Activated T-helper 17 cell treated with anti-CD3 and anti-CD28 coated beads, Interleukin-2, amount 50 U/mL, for 72 hours (primary cell): ENCODE measurements at places on chromosomes 16 and 17. TPM values are rescaled to one million over a fixed set of nuclear protein-coding genes. Genes with fewer than 3 reads are reported as not detected.

NAA38 gene
- total RNA-seq, result 111 TPM

RAB11FIP4 gene
- 19.7 TPM for total RNA-seq

- ATAC-seq, result no peak
These were observed 68.1 kb downstream of the GSG1L start for GRCh38 chr16:27995378-27995777.

- no peak for ATAC-seq
These were observed 3.7 kb downstream of the SERPINF1 start for GRCh38 chr17:1765576-1765975.

- no peak for ATAC-seq
These were observed 8.3 kb downstream of the CAPNS2 start for GRCh38 chr16:55574811-55575210.
